CD14-positive monocyte (primary cell): ENCODE measurements at places on chromosomes 11 and 22.
A peak's percentile ranks its signal among the peaks of the same experiment; 100 is the strongest.

GRCh38 chr11:130815097-130815802 is 101.0 kb downstream of the SNX19 start:
- DNase-seq = no peak

GRCh38 chr11:27253224-27253623 is 109.8 kb downstream of the CCDC34 start:
- no peak for DNase-seq

- DNase-seq = no peak
These were observed 69.4 kb upstream of the ALX4 start for GRCh38 chr11:44379141-44380008.

GRCh38 chr22:17845327-17845726 is 71.1 kb upstream of the BID start:
- no peak for DNase-seq

- DNase-seq = no peak
These were observed 2120.0 kb upstream of the RAG2 start for GRCh38 chr11:38718049-38718448.

- DNase-seq = no peak
These were observed 6.5 kb downstream of the PPFIBP2 start for GRCh38 chr11:7520011-7520942.

DNA sequence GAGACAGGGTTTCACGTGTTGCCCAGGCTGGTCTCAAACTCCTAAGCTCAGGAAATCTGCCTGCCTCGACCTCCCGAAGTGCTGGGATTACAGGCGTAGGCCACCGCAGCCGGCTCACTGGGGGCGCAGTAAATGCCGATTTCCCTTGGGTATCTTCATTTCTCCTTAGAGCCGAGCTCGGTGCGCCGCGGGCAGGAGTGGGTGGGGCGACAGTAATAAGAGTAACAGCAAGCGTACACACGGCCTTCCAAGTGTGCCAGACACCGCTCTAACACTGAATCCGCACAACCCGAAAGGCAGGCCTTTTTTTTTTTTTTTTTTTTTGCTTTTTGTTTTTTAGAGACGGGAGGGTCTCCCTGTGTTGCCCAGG is 500 bp upstream of the ADSL start:
- DNase-seq = no peak

DNA sequence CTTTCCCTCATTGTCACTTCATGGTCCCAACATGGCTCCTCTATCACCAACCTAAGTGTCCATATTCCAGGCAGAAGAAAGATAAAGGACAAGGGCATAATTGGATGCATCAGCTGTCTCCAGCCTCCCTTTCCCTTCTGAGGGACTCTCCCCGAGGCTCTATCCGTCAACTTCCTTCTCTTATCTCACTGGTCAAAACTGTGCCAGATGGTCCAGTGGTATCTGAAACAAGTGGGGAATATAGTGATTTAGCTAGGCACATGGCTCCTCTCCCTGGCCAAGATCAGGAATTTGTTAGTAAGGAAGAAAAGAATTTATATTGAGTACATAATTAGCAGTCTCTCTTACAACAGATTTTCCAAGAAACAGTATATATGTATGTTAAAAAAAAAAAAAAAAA is 12.6 kb upstream of the SPON1 start:
- no peak for DNase-seq

GRCh38 chr22:23220485-23221350 is 40.4 kb downstream of the BCR start:
- peak; percentile 56 for DNase-seq

DNA sequence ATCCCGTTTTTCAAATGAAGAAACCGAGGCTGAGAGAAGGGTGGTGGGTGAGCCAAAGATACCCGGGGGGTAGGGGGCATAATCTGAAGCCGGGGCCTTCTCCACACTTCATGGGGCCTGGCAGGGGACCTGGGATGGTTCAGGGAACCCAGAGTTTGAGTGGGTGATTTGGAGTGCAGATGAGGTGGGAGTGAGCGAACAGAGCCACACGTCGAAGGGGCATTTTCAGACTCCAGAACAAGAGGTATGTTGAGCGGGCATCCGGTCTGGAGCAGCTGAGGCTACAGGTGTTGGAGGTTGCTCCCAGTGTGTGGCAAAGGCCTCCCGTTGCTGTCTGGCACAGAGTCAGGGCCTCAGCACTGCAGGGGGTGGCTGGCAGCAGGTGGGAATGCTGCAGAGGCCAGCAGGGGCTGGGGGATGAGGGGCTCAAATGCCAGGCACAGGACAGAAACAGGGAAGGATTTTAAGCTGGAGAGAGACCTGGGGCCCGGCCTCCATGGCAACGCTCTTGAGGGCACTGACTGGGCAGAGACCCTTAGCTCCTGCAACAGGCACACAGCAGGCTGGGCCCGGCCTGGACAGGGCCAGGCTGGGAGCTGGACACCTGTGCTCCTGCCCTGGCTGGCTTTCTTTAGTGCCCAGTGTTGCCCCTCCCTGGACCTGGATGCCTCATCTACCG is 46.2 kb downstream of the WNT11 start:
- no peak for DNase-seq

GRCh38 chr22:46737105-46737975 is 712 bp downstream of the CERK start:
- DNase-seq = peak; percentile 50

GRCh38 chr11:117489999-117490679 is 162.5 kb downstream of the CEP164 start:
- peak; percentile 9 for DNase-seq
